ENCODE measurements at places on chromosomes 3 and 15.

DNA sequence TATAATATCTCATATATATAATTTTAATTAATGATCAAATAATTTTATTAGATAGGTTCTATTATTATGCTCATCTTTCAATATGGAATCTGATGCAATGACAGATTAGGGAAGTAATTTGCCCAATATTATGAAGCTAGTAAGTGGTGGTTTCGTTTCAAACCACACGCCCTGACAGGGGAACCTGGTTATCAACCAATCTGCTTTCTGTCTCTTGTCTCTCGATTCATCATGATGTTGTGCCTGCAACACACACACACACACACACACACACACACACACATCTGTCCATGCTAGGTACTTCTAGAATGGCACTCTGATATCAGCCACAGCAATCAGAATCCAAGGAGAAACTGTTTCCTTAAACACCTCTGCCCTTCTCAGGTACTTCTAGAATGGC lies 128.4 kb downstream of the ZBBX start:
- DNase-seq, result no peak

DNA sequence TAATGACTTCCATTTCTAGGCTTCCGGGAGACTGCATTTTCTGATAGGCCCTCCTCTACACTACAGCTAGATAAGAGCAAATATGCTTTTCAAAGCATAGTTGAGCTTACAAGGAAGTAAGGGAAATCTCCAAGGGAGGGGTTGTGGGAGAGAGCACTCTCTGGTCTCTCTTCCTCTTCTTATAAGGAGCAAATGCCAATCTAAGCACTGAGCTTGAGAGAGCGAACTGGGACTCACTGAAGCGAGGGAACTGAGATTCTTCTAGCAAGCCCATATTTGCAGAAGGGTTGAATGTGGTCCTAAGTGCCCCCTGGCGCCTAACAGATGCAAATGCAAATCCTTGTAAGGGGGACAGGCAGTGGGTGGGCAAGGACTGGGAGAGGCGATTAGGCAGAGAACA lies 164.8 kb downstream of the ERC2 start:
- no peak for DNase-seq

GRCh38 chr3:195441476-195441991 lies 1.3 kb downstream of the ACAP2 start:
- DNase-seq, result no peak

DNA sequence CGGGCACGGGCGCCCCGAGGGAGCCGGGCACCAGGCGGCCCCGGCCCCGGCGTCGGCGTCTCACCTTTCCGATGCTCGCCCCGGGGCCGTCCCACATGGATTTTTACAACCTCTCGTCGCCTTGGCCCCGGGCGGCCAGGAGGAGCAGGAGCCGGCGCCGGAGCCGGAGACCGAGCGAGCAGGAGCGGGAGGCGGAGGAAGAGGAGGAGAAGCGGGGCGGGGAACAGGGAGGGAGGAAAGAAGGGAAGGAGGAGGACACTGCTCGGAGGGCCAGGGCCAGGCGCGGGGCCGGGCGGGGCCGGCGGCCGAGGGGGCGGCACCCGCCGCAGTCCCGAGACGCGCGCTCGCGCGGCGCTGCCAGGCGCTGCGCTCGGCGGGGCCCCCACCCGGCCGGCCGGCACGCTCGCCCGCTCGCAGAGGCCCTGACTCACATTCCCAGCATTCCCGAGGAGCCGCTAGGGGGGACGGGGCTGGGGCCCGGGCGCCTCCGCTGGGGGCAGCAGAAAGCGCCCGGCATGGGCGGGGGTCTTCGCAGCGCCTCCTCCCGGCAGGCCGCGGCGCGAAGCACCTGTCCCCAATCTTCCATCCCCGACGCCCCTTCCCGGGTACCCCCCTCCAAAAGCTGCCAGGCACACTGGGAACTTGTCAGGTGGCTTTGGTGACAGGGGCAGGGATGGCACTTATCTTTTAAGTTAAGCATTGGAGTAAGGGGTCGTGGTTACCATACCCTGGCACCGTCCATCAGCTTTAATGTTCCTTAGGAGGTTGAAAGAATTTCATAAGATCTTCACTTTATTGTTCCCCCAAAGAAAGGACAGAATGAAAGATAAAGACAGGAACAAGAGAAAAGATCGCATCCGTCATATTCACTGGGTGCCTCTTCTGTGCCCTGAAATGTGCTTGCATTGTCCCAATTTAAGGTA lies at the start of gene ERC2:
Gene ERC2, minus strand, starts transcription at position 284 of the 923 bp plus-strand sequence.
- DNase-seq, result no peak

DNA sequence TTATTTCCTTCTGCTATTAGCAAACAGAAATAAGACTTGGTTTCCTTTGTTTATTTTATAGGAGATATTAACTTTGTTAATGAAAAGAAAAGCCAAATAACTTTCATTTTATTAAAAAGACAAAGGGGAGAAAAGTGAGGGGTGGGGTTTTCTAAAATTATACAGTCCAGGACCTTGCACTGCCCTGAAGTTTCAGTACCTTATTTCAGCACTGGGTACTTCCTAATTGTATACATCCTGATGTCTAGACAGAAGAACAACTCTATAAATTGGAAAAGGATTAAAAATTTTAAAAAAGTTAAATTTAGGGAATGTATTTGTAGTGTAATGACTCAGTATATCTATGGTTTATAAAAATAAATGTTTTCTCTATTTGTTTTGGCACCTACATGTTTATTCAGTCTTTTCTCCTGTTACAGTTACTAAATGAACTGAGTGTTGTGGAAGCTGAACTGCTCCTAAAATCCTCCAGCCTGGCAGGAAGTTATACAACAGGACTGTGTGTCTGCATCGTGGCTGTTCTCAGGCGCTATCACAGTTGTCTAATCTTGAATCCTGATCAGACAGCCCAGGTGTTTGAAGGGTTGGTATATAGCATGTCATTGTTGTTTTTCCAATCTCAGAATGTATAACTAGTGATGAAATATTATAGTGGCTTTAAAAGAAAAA lies 27.6 kb upstream of the P2RY13 start:
- no peak for DNase-seq

DNA sequence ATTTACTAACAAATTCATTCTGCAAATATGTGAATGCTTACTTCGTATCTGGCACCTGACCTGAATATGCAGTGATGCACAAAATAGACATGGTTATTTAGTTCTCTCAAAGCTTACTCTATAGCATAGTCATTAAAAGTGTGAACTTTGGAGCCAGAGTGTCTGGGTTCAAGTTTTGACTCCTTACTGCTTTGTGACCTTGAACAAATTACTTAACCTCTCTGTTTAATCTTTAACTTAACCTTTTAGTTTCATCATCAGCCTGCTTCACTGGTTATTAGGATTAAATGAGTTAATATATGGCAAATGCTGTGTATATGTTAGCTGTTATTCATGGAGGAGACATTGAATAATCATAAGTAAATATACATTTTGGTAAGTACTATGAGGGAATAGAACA lies 12.1 kb upstream of the MGA start:
- no peak for DNase-seq

GRCh38 chr3:46462111-46462510 lies 2.6 kb downstream of the LTF start:
- no peak for DNase-seq

GRCh38 chr3:32733631-32734229 lies 48.7 kb downstream of the CNOT10 start:
- no peak for DNase-seq

- DNase-seq, result no peak
These were observed 189.2 kb downstream of the TP63 start for GRCh38 chr3:189820365-189820720.

GRCh38 chr3:21292971-21293370 lies 458.0 kb downstream of the ZNF385D start:
- no peak for DNase-seq

DNA sequence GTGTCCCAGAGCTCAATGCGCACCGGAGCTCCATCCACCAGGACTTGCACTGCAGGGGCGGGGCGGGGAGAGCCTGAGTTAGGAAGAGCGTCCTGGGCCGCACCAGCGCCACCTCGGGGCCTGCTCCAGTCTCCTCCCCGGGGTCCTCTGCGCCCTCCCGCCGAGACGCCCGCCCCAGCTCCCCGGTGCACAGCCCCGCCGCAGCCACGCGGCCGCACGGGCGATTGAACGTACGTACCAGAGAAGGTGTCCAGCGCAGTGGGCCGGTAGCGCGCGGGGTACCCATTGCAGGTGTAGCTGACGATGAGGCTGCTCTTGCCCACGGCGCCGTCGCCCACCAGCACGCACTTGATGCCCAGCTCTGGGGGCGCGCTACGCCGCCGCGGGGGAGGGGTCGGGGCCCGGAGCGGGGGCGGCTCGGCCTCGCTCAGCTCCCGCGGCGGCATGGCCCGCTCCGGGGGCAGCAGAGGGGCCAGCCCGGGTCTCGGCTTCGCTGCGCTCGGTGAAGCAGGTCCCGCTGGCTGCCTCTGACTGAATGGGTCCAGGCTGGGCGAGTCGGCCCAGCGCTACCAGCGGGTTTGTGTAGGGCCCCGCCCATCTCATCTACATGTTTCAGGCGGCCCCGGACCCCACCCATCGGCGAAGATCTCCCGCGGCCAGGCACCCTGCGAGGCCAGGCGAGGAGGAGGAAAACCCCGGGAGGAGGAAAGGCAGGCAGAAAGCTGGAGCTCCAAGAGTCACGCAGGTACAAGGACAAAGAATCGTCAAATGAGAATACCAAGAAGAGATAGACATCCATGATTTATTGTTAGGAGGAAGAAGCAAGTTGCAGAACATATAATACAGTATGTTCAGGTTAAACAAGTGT lies at the start of gene RHOV:
Gene RHOV, minus strand, starts transcription at position 541 of the 868 bp plus-strand sequence. Its CDS starts 95 bp downstream, at position 446.
- DNase-seq, result peak; percentile 24

DNA sequence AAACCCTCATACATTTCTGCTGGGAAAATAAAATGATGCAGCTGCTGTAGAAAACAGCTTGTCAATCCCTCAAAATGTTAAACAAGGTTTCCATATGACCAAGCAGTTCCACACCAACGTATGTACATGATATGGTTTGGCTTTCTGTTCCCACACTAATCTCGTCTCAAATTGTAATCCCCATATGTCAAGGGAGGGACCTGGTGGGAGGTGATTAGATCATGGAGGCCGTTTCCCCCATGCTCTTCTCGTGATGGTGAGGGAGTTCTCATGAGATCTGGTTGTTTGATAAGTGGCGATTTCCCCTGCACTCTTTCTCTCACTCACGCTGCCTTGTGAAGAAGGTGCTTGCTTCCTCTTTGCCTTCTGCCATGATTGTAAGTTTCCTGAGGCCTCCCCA lies 100.6 kb upstream of the SLC24A5 start:
- DNase-seq, result no peak

DNA sequence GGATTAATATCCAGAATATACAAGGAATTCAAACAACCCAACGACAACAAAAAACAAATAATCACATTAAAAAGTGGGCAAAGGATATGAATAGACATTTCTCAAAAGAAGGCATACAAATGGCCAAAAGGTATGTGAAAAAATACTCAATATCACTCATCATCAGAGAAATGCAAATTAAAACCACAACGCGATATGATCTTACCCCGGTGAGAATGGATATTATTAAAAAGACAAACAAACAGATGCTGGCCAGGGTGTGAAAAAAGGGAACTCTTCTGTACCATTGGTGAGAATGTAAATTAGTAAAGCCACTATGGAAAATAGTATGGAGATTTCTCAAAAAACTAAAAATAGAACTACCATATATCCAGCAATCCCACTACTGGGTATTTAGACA lies 43.5 kb upstream of the MEF2A start:
- no peak for DNase-seq

DNA sequence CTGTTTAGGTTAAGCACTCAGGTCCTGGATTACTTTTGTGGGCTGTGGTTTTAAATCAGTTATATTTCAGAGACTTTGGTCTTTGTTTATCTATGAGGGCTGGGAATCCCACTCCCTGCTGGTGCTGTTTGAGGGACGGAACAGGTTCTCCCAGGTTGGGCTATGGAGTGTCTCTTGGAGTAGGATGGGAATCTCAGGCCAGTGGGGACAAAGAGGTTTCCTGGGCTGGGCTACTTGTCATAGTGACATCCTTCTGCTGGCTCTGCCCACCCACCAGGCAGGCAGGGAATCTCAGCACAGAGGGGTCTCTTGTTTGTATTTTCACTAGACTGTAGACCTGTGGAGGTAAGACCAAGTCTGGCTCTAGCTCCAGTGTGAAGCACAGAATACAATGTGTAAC lies 47.2 kb upstream of the UBE3A start:
- DNase-seq, result no peak

- no peak for DNase-seq
These were observed 70.9 kb upstream of the PLXNA1 start for GRCh38 chr3:126912027-126912422.

DNA sequence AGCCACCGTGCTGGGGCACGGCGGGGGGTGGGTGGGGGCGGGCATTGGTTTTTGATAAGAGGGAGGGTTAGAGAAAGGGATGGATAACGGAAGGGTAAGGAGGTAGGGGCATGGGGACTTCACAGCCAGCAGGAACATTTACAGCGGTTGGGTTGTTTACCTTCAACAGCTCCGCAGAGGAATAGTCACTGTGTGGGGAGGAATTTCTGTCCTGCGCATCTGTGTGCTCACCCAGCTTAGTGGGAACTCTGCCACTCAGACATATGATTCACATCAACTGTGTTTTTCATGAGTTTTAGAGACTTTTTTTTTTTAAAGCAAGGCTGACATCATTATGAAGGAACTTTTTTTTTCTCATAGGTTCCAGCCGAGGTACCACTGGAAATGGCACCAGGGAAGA lies 19.6 kb downstream of the CHRD start:
- no peak for DNase-seq

DNA sequence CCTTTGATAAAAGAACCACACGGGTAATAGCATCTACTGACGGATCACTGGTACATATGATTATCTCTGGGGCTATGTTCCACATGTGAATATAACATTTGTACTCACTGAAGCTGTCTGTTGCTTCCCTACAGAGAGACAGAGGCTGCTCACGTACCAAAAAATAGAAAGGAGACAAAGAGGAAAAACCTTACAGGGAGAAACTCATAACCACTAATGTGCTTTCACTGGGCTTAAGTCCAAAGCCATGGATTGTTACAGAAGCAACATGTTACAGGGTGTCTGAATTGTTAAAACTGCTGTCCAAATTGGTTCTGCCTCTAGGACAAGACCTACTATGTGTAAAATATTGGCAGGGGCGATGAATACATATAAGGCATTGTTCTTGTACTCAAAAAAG lies 311.9 kb downstream of the FOXP1 start:
- no peak for DNase-seq

GRCh38 chr3:162165346-162165745 lies 668.7 kb downstream of the OTOL1 start:
- DNase-seq, result no peak

- DNase-seq, result no peak
These were observed 22.4 kb downstream of the PRKCI start for GRCh38 chr3:170244576-170244975.

DNA sequence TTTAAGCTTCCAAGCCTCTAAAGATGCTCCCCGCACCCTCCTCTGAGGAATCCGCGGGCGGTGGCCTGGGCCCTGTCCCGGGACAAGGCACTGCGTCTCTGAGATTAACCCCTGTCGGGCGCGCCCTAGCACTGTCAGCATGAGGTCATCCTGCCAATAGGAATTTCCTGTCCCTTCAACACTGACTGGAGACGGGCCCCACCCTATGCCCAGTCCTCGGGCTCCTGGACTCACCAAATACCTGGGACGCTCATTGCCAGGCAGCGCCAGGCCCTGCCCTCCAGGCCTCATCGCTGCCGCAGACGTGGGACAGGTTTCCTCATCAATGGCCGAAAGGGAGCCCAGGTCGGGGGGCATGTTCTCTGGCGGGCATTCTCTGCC lies 67.6 kb upstream of the SH3GL3 start:
- DNase-seq, result no peak
